Activated naive CD4-positive, alpha-beta T cell treated with Interleukin-2 at 50 U/mL for 16 hours (primary cell): ENCODE measurements at places on chromosomes 7 and 10.

- DNase-seq, result no peak
Measured at GRCh38 chr7:92631850-92632487, 41.8 kb upstream of the FAM133B start.

GRCh38 chr10:10726101-10726500 lies 291.6 kb upstream of the CELF2 start:
- DNase-seq, result no peak

GRCh38 chr7:33044401-33044718 lies 18.2 kb downstream of the NT5C3A start:
- DNase-seq, result no peak

DNA sequence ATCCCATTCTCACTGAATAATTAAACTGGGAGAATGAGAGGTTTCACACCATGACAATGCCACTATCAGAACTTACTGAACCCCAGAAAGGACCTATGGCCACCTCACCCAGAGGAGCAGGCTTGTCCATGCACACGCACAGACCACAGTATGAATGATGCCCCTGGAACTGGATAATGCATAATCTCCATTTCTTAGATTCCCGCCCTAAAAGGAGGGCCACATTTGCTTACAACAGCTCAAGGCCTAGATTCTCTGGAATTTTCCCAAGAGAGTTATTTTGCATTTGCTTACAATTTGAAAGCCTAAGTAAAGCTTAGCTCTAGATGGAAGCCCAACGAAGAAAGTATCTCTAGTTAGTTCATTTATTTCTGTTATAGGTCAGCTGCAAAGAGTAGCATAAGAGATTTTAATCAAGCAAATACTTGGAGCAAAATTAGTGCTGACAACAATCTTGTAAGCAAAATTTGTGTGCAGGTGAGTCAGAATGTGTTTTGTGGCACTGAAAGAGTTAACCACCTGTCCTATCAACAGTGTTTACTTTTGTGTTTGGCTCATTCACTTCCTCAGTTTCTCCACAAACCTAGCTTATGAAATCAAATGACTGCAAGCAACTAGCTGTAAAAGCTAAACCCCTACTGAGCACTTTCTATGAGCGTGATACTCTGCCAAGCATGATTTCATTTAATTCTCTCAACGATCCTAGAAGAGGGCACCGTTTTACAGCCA lies 32.1 kb downstream of the ELMO1 start:
- no peak for DNase-seq

- DNase-seq, result no peak
Measured at GRCh38 chr7:143289421-143289820, 1.3 kb downstream of the CASP2 start.

- DNase-seq, result no peak
Measured at GRCh38 chr10:52740913-52741675, 31.5 kb downstream of the MBL2 start.

GRCh38 chr10:75165684-75166622 lies 44.6 kb upstream of the VDAC2 start:
- no peak for DNase-seq

DNA sequence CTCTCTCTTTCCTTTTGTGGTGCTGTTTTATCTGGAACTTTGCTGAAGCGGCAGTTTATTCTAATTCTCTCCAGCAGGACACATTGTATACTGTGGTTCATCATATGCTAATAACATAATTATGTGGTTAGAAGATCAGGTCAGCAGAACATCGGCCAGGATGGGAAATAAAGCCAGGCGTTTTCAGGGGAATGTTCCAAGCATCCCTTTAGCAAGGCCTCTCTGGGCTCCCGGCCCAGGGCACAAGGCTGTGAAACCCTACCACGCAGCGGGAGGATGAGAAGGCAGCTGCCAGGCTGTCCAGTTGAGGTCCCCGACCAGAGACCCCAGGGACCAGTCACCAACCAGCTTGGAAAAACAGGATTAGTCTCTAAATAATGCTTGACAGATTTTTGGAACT lies 112.2 kb upstream of the GALNT17 start:
- DNase-seq, result no peak

DNA sequence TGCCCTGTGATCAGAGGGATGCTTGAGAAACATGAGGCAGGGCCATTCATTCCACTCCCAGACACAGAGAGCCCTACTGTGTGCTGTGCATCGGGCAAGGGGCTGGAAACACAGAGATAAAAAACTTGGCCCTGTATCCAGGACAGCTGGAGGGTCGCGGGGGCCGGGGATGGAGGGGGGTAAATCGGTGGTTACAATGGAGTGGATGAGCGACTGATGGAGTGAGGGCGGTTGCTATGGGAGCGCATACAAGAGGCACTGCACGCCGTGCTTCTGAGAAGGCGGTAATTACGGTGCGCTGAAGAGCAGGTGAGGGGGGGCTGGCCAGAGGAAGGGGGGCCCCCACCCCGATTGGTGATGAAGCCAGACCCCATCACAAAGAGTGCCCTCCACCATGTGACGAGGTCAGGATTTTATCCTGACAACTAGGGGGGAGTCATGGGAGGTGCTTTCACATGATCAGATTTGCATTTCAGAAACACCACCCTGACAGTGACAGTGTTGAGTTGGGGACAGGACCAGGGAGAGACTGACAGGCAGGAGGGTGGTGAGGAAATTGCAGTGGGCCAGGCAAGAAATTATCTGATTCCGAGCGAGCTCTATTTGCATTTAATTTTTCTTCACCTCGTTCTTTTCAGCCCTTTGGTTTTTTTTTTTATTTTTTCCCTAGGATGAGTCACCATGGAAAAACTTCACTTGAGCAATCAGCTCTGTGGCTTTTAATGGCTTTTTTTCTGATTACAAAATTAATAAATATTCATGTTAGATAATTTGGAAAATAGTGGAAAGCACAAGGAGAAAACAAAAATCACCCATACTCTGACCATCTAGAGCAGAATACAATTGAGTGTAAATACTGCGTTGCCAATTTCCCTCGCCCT lies 7.8 kb downstream of the CPA5 start:
- no peak for DNase-seq

DNA sequence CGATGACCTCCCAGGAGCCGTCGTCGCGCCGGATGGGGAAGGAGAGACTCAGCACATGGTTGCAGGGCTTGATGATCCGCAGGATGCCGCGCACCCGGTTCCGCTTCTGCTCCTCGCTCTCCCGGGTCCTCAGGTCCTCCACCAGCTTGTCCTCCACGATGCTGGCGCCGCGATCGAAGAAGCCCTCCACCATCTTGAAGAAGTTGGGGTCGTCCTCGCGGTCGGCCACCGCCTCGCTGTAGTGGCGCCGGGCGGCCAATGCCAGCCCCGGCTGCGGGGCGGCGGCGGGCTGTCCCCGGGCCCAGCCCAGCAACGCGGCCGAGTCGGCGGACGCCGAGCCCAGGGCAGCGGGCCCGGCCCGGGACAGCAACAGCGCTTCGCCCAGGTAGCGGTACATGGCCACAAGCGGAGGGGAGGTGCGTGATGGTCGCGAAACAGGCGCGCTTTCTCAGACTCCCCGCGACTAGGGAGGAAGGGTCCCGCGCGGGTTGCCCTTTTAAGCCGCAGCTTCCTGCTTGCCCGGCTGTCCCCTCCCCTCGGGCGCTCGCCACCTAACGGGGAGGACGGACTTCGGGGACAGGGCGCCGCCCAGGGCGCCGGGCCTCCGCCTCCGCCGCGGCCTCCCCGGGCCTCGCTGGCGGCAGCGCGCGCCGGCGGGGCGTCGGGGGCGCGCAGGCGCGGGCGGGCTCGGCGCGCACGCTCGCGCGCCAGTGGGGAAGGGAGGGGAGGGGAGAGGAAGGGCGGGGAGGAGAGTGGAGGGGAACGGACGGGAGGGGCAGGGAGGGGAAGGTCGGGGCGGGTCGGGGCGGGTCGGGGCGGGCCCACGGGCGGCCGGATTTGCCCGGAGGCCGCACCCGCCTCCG lies at the start of the genes GLUD1 and SHLD2:
Gene GLUD1 (minus strand): TSS at position 471 of the 863 bp plus-strand sequence. CDS start 74 bp downstream, at position 397.
Gene SHLD2 (plus strand): TSS at position 834 of the 863 bp plus-strand sequence. CDS start 56,149 bp downstream, outside the sequence.
- peak; percentile 89 for DNase-seq

- no peak for DNase-seq
Measured at GRCh38 chr10:47370015-47370767, 13.9 kb downstream of the ZNF488 start.

DNA sequence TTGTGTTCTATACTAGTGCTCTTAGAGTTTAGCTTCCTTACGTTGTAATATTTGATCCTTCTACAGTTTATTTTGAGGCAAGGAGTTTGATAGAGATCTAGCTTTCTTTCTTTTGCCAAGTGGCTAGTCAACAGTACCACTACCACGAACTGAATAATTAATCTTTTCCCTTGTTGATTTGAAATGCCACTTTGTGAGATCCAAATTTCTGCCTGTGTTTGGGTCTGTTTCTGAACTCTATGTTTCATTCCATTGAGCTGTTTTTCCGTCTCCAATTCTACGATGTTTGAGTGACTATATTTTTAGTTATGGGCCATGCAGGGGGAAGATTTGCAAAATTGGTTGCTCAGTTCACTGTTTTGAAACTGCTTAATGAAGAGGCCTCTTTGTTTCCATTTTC lies 134.7 kb downstream of the KIAA1217 start:
- DNase-seq, result no peak

DNA sequence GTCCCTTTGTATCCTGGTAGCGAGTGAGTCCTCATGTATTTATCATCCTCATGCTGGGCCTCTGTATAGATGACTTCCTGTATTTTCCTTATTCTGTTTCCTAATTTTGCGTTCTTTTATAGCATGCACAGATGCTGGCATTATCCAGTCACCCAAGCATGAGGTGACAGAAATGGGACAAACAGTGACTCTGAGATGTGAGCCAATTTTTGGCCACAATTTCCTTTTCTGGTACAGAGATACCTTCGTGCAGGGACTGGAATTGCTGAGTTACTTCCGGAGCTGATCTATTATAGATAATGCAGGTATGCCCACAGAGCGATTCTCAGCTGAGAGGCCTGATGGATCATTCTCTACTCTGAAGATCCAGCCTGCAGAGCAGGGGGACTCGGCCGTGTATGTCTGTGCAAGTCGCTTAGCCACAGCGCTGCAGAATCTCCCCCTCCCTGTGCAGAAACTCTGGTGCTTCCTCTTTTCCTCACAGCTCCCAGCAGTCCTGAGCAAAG lies 183.1 kb upstream of the PRSS58 start:
- no peak for DNase-seq

DNA sequence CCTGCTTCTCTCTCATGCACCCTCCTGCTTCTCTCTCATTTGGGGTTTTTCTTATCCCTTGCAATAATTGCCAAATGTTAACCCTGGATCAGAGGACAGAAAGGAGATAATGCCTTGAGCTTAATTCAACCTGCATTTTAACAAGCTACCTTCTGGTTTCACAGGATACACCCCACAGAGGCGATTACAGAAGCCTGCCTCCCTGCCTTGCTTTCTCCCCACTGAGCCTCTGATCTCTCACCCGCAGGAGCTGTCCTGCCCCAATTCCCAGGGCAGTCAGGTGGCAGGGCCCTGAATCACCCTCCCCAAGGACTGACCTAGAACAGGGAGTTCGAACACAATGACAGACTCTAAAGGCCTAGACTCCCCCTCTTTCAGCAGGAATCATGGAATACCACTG lies 959.5 kb downstream of the GRID1 start:
- DNase-seq, result no peak
